Activated CD4-positive, alpha-beta T cell treated with anti-CD3 and anti-CD28 coated beads, Interleukin-2, Interleukin-4, amounts not matched to agents 100 ng/mL and 50 ng/mL, durations not matched to agents 16 hours and 8 hours (primary cell): ENCODE measurements at places on chromosomes 3 and 15.

GRCh38 chr3:124168271-124168670 is 176.3 kb upstream of the ROPN1 start:
- DNase-seq: no peak

GRCh38 chr3:169110633-169111032 is 552.9 kb downstream of the MECOM start:
- DNase-seq: no peak

DNA sequence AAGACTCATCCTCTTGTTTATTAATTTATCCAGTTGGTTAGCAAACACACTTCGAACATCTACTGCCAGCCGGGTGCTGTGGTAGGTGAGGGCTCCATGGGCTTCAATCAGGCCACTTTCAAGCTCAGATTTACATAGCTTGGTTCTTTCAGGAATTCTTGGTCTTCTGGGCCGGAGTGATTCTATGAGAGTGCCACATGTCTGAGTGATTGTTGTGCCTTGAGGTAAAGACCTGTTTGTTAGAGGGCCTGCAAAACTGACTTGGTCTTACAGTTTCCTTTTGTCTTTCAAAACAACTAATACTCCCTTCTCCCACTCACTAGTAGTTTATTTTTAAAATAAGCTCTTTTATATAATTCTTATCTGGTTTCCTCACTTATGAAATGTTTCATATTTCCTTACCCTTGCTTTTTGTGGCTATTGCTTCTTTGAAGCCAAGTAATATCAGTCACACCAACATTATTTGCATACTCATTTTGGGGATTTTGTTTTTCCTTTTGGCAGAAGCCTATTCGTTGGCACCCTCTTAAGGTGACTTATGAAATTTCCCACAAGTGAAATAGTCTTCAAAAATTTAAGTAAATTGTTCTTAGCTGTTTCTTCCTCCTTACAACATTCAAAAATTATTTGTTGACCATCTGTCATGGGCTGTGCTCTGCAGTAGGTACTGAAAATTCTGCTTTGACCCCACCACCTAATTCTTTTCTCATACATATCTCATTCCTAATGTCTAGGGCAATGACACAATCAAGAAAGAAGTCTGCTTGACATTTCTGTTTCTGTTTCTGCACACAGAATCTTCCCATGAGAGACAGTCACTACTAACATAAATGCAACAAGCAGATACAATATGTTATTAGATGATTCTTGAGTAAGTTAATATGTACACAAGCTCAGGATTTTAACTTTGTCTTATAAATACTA is 120.2 kb downstream of the LRRC28 start:
- DNase-seq: peak; percentile 76

GRCh38 chr3:18058666-18059065 is 316.2 kb upstream of the TBC1D5 start:
- no peak for DNase-seq

DNA sequence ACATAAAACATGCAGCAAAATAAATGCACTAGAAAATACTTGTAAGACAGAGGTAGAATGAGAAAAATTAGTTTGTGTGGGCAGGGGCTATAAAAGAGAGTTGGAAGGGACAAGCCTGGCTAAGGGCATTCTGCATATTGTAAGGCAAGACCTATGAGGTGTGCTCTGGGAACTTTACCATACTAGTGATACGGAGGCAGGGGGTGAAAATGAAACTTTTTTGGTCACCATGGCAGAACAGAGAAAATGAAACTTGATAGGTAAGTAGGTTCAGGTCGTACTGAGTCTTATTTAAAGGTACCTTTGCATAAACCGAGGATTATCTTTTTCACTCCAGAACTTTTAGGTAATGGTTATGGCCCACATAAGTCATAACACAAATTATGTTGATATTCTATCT is 74.7 kb upstream of the ACKR4 start:
- DNase-seq: peak; percentile 9

- DNase-seq: peak; percentile 44
Observed at GRCh38 chr3:189233225-189233858, 61.6 kb downstream of the TPRG1 start.

GRCh38 chr15:45674677-45675076 is 39.8 kb downstream of the SQOR start:
- DNase-seq: no peak

DNA sequence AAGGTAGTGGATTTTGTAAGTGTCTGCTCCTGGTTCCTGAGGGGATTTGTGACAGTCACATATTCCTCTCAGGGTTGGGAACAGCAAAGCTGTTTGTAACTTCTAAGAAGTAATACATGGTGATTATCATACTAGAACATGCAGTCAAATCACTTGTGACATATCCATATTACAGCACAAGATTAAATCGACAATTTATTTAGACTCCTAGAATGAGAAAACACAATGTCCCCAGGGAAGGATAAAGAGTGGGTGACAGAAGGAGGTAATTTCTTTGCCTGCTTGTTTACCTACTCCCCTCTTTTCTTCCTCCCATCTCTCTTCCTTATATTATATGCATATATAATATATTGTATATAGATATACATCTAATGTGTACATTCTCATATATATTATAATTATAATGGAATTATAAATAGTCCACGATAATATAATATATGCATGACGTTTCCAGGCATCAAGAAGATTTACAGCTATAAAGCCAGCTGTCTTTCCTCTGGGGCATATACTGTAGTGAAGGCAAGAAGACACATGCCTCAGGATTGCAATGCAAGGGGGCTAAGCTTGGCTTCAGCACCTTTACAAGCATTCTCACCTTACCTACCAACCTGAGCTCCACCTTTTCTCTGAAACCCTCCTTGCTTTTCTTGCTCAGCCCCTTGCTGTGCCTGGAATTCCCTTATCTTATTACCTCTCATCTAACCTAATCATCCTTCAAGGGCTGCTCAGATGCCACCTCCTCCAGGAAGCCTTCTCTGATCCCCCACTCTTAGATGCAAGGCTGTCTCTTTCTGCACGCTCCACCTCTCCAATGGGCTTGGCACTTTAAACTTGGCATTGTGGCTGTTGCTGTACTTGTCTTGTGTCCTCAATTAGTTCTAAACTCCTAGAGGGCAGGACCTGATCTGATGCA is 73.1 kb upstream of the PIAS1 start:
- no peak for DNase-seq

- DNase-seq: no peak
Observed at GRCh38 chr15:50251638-50252182, 13.8 kb downstream of the HDC start.

GRCh38 chr3:89690646-89691045 is 583.2 kb downstream of the EPHA3 start:
- no peak for DNase-seq

DNA sequence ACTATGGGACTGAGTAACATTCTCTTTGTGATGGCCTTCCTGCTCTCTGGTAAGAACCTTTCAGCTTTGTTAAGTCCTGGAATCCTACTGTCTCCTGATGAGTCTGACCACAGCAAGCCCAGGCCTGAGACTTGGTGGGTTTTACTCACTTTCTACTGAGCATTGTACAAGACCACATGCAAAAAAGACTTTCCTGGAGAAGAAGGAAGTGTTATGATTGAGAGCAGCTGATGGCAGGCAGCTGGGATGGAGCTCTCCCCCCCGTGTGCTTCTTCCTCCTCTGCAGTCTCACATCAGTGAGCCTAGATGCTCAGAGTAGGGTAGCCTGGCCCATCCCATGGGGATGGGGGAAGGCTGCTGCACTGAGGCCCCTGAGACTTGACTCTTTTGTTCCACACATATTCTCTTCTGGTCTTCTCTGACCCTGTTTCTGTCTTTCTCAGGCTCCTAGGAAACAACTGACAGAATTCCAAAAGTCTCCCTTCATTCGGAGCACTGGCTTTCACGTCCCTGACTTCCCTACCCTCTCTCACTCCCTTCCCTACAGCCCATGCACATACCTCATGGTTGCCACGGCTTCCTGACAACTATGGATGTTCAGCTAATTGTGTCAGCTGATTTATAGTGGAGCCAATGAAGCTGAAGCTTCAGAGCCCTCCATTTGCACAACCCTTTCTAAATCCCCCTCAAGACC is 36.6 kb downstream of the CD86 start:
- no peak for DNase-seq

- no peak for DNase-seq
Observed at GRCh38 chr3:69273896-69274295, 112.0 kb downstream of the FRMD4B start.

DNA sequence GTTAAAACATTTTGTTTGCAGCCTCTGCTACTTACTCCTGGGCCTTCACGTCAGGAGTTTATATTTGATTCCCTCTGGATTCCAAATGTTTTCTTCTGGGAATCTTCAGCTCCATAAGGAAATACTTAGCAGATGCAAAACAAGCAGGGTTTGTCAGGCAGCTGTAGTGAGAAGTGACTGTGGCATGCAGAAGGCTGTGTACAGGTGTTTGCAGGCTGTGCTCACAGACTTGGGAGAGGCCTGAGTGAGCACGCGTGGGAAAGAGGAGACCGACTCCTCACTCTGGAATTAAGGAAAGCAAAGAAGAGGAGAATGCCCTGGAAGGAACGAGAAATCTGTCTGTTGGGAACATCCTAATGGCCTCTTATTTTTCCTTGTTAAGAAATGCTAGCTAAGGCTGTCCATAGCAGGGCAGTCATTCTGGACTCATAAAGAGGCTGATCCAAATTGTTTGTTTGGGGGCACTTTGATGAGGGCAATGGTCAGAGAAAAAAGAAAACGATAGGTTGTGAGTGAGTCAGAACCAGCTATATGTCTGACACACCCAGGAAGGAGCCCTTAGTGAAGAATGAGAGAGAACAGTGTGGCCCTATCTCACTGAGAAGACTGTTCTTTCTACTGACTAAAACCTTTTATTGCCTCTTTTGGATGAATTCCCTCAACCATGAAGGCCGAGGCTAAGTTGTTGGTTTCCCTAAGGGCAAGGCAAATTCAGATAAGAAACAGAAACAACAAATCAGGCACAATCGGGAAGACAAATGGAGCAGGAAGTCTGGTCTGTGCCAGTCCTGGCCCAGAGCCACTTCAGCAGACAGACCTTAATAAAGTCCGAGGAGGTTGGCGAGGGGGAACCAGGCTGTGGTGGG is 82.6 kb downstream of the TGFBR2 start:
- DNase-seq: peak; percentile 48

DNA sequence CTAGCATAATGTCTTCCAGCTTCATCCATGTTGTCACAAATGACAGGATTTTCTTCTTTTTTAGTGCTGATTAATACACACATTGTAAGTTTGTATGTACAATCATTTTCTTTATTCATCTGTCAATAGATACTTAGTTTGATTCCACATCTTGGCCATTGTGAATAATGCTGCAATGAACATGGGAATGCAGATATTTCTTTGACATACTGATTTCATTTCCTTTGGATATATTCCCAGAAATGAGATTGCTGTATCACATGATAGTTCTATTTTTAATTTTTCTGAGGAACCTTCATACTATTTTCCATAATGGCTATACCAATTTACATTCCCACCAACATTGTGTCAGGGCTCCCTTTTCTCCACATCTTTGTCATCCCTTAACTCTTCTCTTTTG is 117.9 kb downstream of the MEIS2 start:
- DNase-seq: no peak

DNA sequence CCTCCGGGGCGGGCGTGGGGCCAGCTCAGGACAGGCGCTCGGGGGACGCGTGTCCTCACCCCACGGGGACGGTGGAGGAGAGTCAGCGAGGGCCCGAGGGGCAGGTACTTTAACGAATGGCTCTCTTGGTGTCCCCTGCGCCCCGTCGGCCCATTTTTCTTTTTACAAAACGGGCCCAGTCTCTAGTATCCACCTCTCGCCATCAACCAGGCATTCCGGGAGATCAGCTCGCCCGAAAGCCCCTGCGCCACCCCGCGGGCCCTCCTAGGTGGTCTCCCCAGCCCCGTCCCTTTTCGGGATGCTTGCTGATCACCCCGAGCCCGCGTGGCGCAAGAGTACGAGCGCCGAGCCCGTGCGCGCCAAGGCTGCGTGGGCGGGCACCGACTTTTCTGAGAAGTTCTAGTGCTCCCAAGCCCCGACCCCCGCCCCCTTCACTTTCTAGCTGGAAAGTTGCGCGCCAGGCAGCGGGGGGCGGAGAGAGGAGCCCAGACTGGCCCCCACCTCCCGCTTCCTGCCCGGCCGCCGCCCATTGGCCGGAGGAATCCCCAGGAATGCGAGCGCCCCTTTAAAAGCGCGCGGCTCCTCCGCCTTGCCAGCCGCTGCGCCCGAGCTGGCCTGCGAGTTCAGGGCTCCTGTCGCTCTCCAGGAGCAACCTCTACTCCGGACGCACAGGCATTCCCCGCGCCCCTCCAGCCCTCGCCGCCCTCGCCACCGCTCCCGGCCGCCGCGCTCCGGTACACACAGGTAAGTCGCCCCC is at the start of gene THBS1:
THBS1 (plus strand) TSS at position 595 of the 757 bp plus-strand sequence. CDS start 779 bp downstream, outside the sequence.
- DNase-seq: no peak

- no peak for DNase-seq
Observed at GRCh38 chr15:65525622-65526021, 4.6 kb upstream of the HACD3 start.

GRCh38 chr3:116263842-116264545 is 181.3 kb downstream of the LSAMP start:
- DNase-seq: no peak

DNA sequence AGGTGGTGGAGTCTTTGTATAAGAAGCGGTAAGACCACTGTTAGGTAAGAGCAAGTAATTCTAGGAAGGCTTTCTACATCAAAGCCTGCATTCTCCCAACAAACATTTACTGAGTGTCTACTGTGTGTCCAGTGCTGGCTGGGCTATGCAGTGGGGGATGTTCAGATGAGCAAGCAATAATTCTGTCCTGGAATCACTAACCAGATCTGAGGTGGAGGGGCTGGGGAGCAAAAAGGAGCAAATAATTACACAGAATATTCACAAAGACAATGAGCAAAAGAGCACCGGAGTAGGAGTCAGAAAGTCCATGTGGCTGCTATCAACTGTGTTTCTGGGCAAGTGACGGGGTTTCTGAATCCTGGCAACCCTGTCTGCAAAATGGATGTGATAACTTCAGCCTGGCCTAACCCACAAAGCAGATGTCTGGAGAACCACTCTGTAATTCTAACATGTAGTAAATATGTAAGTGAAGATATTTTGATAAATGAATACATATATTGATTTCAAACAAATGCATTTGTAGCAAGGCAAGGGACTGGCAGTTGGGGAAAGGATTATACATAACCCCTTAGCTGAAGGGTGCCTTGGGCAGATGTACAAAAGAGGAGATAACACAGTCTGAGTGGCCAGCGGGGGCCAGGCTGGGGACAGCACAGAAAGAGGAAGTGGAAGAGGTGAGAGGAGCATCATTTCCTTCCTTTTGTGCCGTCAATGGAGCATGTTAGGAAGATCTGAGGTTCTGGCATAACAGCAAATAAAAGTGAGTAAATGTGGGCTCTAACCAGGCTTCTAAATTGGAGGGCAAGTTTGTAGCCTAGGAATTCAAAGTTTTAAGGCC is 28.8 kb downstream of the CYP8B1 start:
- peak; percentile 10 for DNase-seq

GRCh38 chr3:122102191-122102935 is 47.2 kb downstream of the CD86 start:
- DNase-seq: peak; percentile 78
